Cortex of kidney (tissue), 1 donor: ENCODE measurements at places on chromosomes 1 and 21.

DNA sequence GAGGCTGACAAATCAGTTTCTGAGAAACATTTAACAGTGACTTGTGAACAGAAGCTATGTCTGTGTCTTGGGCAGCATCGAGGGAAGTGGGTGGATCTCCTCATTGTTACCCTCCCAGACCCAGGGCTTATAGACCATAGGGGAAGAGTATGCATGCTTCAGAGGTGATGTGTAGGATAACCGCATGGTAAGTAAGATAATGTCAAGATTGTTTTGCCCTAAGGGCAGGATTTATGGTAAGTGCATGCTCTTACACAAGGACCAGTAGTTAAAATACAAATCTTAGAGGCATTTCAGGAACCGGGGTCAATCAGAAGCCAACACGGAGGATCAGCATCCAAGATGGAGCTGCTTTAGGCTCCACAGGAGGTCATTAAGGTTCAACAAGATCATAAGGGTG lies 7.7 kb upstream of the PRMT2 start:
- DNase-seq = no peak

- DNase-seq = no peak
Measured at GRCh38 chr1:204110894-204111633, 38.1 kb downstream of the SOX13 start.

- no peak for DNase-seq
Measured at GRCh38 chr1:226226601-226227000, 3.1 kb downstream of the MIXL1 start.

GRCh38 chr1:201633811-201634210 lies 94.9 kb downstream of the NAV1 start:
- DNase-seq = no peak

GRCh38 chr1:61089741-61090140 lies 7.4 kb downstream of the NFIA start:
- DNase-seq = no peak

GRCh38 chr1:36570478-36571060 lies 87.9 kb upstream of the CSF3R start:
- no peak for DNase-seq

GRCh38 chr1:198212675-198213074 lies 55.9 kb downstream of the NEK7 start:
- no peak for DNase-seq

GRCh38 chr1:224582041-224582440 lies 34.1 kb upstream of the CNIH3 start:
- no peak for DNase-seq

DNA sequence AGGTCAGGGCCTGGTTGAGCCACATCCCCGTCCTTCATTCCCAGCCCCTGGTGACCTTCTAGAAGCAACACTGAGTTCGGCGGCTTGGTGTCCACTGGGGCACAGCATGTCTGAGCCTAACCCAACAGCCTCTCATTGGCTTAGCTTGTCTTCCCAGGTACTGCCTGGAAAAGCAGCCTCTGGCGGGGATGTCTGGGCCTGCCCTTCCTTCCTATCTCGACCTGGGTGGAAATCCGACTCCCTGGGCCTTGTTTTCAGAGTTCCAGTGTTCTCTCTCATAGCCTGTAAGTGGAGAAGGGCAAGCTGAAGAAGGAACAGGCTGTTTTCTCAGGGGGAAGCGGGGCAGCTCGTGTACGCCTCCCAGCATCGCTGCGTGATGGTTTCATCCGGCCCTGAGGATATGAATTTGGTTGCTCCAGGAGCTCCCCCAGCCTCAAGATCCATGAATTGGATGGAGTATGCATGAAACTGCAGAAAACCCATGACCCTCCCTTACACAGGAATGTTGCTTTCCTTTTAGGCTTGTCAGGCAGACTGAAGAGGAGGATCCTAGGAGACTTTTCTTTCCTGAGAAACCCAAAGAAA lies 116.5 kb upstream of the IRF2BP2 start:
- no peak for DNase-seq

- DNase-seq = no peak
Measured at GRCh38 chr1:20366463-20367115, 75.9 kb downstream of the VWA5B1 start.

GRCh38 chr1:69737527-69738185 lies 169.9 kb downstream of the LRRC7 start:
- DNase-seq = no peak

GRCh38 chr1:40612345-40612831 lies 53.1 kb downstream of the RIMS3 start:
- no peak for DNase-seq

DNA sequence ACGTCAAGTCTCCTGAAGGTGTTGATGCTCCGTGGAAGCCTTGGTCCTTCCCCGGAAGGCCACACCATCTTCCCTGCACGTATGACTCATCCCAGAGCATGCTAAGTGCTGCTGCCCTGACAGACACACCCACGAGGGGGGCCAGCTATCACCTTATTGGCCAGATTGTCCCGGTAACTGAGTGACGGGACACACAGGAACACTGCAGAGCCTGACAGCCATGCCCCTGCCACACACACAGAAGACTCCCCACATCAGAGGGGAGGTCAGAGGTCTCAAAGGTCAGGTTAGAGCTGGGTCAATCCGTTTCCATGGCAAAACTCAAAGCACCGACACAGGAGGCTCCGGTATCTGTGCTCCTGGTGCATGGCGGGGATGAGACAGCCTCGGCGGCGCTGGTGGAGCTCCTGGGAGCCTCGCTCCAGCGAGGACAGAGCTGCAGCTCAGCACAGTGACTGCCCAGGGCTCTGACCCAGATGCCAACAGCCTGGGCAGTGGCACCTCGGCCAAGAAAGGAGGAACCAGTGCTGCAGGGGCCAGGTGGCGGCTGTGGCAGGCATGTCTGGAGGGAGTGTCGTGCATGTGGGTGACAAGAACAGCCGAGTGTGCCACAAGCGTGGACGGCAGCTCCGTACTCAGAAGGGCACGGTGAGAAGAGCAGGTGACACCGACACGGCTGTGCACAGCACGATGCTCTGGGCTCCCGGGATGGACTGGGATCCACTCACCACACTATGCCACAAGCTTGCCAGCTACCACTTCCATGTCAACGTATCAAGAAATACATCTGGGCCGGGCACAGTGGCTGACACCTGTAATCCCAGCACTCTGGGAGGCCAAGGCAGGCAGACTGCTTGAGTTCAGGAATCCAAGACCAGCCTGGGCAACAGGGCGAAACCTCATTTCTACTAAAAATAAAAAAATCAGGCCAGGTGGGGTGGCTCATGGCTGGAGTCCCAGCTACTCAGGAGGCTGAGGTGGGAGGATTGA lies 14.8 kb upstream of the TMEM240 start:
- DNase-seq = no peak

DNA sequence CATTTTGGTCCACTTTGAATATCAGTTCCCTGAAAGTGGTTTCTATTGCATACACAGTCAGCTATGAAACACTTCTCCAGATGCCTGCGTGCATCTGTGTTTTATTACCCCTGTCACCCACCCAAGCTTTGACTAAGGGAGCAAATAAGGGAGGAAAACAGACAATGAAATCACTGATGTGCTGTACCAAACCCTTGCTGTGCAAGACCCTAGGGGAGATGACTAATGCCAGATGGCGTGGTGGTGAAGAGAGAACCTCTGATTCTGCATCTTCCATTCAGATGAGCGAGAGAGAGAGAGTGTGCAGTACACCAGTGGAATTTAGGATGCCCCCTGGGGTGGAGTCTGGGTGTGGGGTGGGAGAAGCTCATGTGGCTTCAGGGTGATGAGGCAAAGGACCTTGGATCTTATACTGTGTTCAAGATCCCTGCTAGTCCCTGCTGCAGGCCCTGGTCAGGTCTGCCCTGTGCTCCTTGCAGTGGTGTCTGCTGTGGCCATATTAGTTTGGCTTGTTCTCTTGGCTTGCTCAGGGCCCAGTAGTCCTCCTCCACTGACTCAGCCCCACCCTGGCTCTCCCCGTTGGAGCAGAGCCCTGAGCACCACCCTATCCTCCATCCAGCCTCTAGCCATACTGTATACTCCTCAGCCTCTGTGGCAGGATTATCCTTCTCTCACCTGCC lies 18.5 kb downstream of the CLCA1 start:
- no peak for DNase-seq

GRCh38 chr1:23591460-23592208 lies 32.3 kb upstream of the ID3 start:
- no peak for DNase-seq

DNA sequence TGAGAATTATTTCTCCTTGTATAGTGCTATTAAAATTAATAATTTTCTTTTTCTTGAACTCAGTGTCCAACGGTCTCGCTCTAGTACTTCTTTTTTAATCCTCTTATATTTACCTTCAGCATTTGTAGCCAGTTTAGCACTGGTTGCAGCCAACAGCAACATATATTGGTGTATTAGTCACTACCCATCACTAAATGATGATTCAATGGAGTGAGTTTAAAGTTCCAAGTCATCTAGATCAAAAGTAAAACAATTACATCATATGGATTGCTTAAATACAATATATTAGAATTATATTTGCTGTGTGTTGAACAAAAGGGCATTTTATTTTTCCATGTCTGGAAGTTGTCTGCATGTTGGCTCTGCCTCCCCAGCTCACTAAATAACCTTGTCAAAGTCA lies 591.8 kb downstream of the ADGRL2 start:
- DNase-seq = no peak

GRCh38 chr1:8078176-8078671 lies 52.1 kb upstream of the ERRFI1 start:
- no peak for DNase-seq

- no peak for DNase-seq
Measured at GRCh38 chr1:10832703-10833102, 36.3 kb upstream of the CASZ1 start.

GRCh38 chr1:21192284-21192683 lies 15.6 kb upstream of the EIF4G3 start:
- DNase-seq = no peak

DNA sequence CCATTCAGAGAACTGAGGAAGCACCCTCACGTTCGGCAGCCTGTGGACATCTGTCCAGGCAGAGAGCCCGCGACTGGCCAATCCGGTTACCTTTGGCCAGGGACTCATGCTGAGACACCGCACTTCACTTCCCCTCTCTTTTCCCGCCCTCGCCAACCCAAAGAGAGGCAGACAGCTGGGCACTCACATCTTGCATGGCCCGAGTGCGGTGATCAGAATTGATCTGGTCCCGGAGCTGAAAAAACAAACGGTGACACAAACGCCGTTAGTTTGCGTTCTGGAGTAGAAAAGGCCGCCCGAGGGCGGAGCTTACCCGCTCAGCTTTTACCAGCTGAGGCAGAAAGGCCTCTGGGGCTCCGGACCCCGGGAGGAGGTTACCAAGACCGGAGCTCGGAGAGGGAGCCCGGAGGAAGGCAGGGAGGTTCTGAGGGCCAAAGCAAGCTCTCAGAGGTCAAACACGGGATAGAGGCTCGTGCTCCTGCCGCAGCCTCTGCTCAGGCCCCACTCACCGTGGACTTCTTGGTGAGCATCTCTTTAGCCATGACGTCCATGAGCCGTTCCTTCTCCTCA lies 376 bp downstream of the SF3A3 start:
- no peak for DNase-seq

DNA sequence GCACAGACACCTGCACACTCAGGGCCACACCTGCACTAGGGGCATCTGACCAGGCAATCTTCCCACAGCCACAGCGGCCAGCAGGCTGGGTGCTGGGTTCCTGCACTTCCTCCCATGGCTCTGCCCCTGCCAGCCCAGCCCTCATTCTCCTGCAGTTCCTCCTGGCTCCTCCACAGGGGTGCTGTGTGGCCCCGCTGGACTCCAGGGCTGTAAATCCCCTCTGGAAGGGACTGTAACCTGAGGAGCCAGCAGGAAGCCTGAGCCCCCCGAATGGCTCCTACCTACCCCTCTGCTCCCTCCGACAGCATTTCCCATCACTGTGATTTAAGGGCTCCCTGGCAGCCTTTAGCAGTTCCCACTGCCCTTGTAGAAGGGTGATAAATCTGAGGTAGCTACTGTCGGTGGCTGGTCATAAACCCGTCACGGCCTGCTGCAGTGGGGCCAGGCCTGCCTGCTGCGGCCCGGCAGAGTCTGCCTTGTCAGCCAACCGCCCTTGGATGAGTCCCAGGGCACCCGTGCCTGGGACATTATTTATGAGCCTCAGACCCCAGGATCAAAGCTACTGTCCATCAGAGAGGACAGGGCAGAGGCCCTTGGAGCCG lies 8.8 kb downstream of the UBL4B start:
- no peak for DNase-seq

DNA sequence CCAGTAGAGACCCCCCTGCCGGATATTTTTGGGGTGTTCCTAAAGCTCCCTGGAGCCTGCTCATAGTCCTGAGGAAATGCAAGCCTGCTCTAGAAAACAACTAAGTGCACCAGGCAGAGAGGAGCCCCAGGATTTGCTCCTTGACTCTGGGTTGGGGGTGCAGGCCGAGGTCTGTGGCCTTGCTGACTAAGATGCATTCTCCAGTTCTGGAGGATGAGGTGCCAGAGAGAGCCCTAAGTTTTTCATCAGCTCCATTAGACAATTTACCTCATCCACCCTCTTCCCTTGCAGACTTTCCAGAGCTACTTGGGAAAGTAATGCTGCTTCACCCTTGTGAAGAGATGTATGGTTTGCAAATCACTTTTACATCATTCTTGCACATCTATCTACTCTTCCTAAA lies 9.1 kb downstream of the TUFT1 start:
- DNase-seq = no peak

- no peak for DNase-seq
Measured at GRCh38 chr1:17451731-17452130, 12.3 kb upstream of the RCC2 start.

DNA sequence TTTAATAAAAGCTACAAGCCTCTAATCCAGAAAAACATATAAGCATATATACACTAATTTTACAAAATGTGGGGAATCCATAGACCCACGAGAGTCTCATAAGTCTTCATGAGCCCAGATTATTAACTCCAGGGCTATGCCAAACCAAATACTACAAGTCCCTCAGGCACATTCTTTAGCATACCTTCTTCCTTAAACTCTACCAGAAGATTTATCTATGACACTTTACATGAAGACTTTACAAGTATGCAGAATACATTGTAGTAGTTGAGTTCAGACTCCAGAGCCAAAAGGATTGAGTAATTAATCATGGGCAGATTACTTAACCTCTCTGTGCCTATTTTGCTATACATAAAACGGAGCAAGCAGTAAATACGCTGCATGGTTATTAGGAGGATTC lies 793.7 kb upstream of the ADGRL2 start:
- no peak for DNase-seq

- no peak for DNase-seq
Measured at GRCh38 chr1:30042438-30043147, 680.8 kb downstream of the MATN1 start.

GRCh38 chr1:62912028-62912638 lies 128.2 kb downstream of the ATG4C start:
- no peak for DNase-seq
